ENCODE measurements at places on chromosomes 1 and 21.
A peak's percentile ranks its signal among the peaks of the same experiment; 100 is the strongest.

GRCh38 chr1:81937791-81938450 is 137.2 kb downstream of the ADGRL2 start:
- DNase-seq = no peak

DNA sequence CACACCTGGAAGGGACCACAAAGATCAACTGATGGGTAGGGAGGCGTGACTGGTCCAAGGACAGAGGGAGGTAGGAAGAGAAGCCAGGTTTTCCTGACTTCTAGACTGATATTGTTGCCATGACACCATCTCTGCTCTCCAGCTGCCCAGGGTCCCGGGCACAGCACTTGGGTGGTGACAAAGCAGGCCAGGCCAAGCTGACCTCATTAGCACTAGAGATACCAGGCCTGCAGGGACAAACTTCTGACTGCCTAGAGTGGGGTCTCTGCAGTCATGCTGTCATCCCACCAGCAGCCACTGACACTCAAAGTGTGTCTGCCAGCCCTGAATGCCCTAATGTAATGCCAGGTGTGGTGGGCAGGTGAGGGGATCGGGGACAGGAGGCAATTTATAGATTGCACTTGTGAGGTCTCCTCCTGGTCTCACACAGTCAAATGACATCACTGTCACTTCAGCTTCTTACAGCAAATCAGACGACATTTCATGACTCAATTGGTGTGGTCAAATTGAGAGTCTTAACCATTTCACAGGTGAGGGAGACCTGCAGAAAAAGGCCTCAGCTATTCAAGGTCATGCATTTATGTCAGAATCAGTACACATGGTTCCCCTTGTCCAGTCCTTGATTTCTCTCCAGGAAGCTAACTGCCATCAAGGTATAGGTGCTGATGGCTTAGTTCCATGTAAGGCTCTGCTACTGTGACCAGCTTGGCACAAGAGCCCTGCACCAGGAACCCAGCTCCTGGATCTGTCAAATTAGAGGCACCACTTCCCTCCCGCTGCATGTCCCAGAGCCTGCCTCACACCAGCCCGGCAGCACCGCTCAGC is 2.7 kb downstream of the SLC9A1 start:
- no peak for DNase-seq

DNA sequence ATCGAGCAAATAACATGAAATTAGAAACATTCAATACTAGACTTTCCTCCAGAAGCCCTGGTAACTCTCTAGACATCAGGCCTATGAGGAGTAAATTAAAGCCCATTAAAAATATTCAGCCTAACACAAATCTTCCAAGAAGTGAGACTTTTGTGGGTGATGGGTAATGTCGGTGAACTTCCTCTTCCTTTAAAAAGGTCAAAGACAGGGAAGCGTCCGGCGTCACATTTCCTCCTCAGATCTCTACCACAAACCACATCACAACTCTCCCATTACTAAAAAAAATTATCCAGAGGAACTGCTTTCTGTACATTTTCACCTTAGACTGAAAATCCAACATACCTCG is 1.4 kb downstream of the EIF4G3 start:
- no peak for DNase-seq

- no peak for DNase-seq
Measured at GRCh38 chr1:116096013-116096618, 15.1 kb upstream of the MAB21L3 start.

DNA sequence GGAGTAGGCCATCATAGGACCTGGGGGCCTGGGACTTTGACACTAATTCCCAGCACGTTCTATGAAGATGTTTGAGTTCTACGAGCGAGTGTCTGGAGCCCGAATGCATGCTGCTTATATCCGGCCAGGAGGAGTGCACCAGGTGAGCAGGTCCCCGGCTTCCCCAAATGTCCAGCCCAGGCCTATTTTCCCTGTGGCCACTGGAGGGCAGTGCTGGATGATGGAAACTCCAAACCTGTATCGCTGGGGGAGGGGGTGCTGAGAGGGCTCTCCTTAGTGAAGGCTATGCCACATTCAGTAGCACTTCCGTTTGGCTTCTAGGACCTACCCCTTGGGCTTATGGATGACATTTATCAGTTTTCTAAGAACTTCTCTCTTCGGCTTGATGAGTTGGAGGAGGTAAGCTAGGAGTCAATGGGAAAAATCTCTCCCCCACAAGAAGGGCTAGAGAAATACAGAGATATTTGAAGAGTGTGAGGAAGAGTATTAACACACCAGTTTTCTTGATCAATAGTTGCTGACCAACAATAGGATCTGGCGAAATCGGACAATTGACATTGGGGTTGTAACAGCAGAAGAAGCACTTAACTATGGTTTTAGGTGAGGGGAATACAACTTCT is 5.2 kb upstream of the FCER1G start:
- peak; percentile 68 for DNase-seq

GRCh38 chr1:39407896-39408640 is 83.4 kb upstream of the BMP8A start:
- DNase-seq = no peak

GRCh38 chr21:43953021-43953420 is 59.1 kb upstream of the TRAPPC10 start:
- DNase-seq = no peak

- no peak for DNase-seq
Measured at GRCh38 chr1:212703991-212704564, 4.4 kb upstream of the BATF3 start.

GRCh38 chr1:55321942-55322341 is 106.8 kb upstream of the USP24 start:
- peak; percentile 34 for DNase-seq

Measured in fibroblast of upper back skin (primary cell).